ENCODE measurements at places on chromosomes 4 and X. TPM values are rescaled to one million over a fixed set of nuclear protein-coding genes. Genes with fewer than 3 reads are reported as not detected.

SCML2 gene
- polyA plus RNA-seq = 3.9 TPM

TEX13B gene
- polyA plus RNA-seq = not detected

DNA sequence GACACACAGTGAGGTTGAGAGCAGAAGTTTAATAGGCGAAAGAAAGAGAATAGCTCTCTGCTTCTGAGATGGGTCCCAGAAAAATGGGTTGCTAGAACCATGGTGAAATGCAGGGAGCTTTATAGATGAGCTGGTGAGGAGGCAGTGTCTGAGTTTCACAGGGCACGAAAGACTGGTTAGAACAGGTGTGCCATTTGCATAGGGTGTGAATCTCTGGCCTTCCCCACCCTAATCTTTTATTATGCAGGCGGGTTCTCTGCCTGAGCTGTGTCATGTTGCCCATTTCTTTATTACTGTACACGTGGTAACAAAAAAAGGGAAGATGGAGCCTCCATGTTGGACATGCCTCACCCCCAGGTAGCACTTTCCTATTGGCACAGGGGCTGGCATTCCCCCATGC lies 39.1 kb downstream of the FUNDC1 start:
- no peak for DNase-seq

GRCh38 chr4:134337574-134337973 lies 136.0 kb upstream of the PABPC4L start:
- no peak for DNase-seq

GRCh38 chr4:56619816-56620215 lies 61.3 kb downstream of the HOPX start:
- no peak for DNase-seq

All from brain (organoid and tissue), 16 donors.